Amygdala (tissue), 56 donors: ENCODE measurements at places on chromosomes 6 and 20.

DNA sequence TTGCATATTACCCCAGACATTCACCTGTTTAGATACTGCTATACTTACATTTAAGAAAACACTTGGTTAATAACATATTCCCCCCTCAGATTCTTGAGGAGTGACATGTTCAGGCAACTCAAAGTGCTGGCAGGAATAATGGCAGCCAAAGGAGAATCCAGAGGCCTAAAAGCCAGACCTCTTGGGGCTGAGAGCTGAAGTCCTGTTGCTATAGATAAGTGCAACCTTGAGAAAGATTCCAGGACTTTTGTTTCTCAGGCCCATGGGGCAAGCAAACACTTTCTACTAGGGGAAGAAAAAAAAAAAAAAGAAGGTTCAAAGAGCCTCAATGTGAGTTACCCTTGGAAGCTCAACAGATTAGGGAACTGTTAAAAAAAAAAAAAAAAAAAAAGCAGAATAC, 132.8 kb upstream of the BEND3 start:
- no peak for DNase-seq

DNA sequence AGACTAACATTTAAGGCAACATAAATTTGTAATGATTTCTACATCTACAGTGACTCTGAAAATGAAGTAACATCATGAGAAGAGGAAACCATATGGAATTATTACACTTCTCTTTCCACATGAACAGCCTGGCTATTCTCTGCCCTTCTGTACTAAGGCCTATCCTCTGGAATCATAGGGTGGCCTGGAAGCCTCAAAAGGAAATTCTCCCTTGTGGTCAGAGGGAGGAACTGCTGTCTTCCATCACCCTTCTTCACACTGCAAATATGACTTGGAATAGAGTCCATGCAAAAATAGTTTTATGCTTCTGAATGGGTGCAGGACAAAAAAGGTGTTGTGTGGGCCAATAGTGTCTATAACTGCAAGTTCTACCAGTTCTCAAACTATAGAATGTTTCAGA, 44.6 kb upstream of the SH3BGRL2 start:
- no peak for DNase-seq

DNA sequence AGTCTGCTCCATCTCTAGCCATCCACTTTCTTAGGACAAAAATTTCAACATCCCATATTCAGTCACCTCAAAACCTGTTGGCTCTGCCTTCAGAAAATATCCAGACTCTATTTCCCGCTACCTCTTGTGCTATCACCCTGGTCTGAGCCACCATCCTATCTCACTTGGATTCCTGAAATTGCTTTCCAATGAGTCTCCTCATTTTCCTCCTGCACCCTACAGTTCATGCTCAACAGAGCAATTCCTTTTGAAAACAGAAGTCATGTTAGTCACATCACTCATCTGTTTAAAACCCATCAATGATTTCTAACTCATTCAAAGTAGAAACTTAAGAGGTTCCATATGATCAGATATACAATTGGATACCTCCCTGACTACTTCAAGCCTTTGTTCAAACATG, 229.9 kb downstream of the ADGRG6 start:
- no peak for DNase-seq

- no peak for DNase-seq
These were observed 4.2 kb downstream of the LRP11 start for GRCh38 chr6:149859938-149860337.

- no peak for DNase-seq
These were observed 521.4 kb upstream of the JAG1 start for GRCh38 chr20:11195169-11195568.
